Brain pericyte (primary cell): ENCODE measurements at places on chromosomes 12 and 14.

DNA sequence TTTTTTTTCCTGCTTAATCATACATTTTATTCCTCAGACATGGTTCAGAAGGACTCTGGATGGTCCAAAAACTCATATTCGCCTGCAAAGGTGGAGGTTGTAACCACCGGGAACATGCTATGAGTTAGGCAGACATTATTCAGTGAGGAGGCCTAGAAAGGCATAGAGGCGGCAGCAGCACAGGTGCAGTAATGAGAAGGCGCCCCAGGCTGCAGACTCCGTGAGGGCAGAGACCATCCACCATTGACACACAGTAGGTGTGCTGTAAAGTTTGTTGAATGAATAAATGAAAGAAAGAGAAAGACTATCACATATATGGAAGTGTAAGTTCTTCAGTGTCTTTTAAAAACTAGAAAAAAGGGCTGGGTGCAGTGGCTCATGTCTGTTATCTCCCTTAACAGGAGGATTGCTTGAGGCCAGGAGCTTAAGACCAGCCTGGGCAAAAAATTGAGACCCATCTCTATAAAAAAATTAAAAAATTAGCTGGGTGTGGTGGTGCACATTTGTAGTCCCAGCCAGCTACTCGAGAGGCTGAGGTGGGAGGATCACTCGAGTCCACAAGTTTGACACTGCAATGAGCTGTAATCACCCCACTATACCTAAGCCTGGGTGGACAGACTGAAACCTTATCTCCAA, 34.5 kb upstream of the PTGR2 start:
- DNase-seq = no peak

DNA sequence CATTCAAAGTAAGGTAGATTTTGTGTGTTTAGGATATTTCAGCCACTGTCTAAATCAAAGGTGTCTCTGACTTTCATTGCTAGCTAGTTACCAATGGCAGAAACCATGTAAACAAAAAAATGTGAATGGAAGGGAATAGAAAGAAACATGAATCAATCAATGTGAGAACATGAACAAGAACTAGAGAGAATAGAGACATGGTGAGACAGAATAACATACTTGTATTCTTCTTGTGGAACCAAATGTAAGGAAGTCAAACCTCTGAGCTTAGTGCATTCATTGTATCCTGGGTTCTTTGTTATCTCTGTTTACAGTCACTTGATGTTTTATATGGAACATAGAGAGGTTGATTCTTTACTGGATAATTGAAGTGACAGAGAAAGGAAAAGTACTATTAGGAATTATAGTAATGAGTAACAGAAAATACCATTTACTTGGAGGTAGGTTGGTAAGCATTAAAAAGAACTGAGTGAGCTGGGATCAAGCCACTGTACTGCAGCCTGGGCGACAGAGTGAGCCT, 2.6 kb upstream of the WNK1 start:
- DNase-seq = no peak

DNA sequence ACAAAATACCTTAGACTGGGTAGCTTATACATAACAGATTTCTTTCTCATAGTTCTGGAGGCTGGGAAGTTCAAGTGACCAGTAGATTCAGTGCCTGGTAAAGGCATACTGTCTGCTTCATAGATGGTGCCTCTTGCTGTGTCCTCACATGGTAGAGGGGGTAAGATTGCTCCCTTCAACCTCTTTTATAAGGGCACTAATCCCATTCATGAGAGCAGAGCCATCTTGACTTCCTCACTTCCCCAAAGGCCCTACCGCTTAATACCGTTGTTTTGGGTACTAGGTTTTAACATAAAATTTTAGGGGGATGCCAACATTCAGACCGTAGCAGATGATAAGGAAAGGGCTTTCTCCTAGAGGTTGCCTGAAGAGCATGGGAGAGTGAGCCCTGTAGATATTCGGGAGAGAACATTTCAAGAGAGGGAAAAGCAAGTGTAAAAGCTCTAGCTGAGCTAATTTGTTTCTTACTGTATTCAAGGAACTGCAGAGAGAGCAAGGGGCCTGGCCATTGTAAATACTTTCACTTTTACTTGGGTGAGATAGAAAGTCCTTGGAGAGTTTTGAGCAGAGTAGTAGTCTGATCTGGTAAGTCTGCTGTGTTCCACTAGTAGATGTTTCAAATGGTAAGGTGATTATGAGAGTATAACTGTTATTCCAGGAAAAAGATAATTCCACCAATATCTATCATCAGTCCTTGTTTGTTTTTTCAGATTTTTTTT, 27.3 kb downstream of the FRS2 start:
- no peak for DNase-seq

DNA sequence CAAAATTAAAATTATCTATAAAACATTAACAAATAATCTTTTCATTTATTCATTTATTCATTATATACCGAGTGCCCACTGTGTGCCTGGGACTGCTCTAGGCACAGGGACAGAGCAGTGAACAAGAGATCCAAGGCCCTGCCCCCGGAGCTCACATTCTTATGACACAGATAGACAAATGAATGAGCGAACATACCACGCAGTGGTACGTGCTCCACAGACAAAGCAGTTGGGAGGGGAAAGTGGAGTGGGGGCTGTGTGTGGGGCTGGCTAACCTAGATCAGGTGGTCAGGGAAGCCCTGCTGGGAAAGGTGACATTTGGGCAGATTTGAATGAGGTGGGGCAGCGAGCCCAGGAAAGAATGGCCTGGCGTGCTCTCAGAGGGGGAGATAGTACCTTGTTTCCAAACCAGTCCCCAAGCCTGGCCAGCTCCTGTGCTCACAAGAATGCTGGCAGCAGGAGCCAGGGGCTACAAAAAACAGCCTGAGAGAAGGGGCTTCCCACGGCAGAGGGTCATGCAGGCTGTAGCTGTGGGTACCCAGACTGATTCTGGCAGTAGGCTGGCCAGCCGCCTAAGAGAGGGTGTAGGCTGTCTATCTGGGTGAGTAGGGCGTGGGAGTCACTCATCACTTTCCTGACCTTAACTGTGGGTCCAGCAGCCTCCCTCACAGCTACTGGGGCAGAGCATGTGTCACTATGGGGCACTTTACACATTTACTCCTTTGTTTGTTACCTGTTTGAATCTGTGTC, 57.8 kb upstream of the ACTN1 start:
- no peak for DNase-seq

GRCh38 chr12:128408669-128409068, 141.7 kb downstream of the TMEM132C start:
- DNase-seq = no peak

DNA sequence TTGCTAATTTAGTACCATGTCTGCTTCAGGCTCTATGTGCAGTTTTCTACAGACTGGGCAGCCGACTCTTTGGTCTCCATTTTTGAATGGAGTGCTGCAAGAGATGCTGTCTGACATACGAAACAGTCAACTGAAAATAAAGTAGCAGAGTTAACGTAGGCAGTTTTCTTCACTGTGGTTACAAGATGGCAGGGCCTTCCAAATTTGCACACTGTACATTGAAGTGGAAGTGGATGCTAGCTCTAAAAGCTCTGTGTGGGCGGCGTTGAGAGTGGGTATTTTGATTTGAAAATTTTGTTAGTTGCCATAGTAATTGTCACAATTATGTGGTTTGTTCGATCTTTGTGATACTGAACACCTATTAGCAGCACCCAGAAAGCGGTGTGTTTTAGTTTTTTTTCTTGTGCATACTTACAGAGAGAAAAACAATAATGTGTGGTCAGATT, 154.9 kb upstream of the ATP2B1 start:
- DNase-seq = no peak

- DNase-seq = no peak
Observed at GRCh38 chr14:23573384-23574015, 5.1 kb downstream of the JPH4 start.

GRCh38 chr14:104665657-104666522, 23.5 kb upstream of the INF2 start:
- no peak for DNase-seq

- DNase-seq = no peak
Observed at GRCh38 chr12:121495746-121496145, 85.1 kb downstream of the KDM2B start.

DNA sequence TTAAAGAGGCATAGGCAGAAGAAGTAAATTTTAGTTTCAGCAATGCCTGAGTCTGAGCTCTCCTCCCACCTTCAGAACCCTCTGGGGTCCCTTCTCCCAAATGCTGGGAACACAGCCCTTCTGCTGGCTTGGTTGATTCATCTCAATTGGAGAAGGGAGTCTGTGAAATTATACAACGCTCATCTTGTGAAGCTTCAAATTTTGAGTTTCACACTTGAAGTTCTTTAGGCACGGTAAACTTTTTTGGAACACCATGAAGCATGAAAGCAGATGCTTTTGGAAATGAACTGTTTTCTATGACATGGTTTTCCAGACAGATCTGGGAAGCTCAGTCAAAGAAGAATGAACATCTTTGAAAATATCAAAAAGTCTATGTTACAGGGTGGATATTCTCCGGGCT, 69.9 kb downstream of the TBK1 start:
- DNase-seq = no peak
